MCF 10A (cell line): ENCODE measurements at places on chromosomes 13 and 19. TPM values are rescaled to one million over a fixed set of nuclear protein-coding genes. Genes with fewer than 3 reads are reported as not detected.

DNA sequence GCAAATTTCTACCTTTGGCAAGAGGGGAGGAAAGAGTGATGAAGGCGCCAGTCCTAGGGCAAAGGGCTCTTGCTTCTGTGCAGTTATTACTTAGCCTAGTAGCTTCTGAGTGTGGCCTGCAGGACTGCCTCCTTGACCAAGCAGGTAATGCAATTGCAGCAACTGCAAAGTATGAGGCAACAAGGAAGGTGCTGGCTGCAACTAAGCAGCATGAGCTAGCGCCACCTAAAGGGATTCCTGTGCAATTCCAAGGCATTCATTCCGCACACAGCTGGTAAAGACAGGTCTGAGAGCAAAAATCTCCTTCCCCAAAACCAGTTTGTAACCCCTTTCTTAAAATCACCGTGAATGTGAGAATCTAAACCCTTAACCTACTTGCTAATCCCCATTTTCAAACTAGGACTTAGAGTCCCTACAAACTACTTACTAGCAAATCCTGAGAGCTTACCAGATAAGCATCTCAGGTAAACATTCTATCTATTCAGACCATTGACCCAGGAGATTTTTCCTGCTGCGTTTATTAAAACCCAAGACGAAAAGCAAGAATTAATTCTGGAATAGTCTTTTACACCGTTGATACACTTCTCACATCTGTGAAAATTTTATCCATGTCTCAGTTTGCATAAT lies 62.9 kb downstream of the DCT start:
- no peaks in the 10 kb centered on the region for H3K36me3 ChIP-seq
- H3K4me3 ChIP-seq: no peak overlapping the region
- H3K4me1 ChIP-seq: no peaks in the 10 kb centered on the region
- no peaks in the 10 kb centered on the region for H3K27me3 ChIP-seq
- DNase-seq: peak; percentile 70
- H3K27ac ChIP-seq: no peak overlapping the region

DNA sequence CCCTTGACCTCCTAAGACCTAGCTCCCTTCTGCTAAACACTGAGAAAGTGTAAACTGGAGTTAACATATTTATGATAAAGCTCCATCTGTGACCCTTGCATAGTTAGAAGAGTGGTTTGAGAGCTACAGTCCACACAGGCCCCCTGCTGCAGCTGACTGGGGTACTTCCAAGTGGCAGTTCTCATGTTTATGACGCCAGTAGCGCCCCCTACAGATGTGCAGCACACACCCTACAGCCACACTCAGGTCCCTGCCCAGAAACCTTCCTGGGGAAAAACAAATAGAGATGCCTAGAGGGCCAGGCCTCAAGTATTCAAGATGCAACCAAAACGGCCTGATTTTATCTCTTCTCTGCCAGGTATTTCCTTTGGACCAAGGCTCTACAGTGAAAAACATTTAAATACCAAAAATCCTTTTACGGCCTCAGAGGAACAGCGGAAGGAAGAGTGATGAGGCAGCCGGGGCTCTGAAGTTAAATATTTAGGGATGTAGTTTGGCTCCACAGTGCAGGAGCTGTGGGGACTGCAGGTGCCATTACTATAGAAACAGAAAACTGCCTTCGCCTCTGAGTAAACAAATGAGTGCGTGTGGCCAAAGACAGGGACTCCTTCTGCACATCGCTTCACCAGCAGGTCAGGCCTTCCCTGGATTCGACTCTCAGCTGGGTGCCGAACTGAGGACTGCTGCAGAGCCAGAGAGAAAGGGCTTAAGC lies 553.1 kb downstream of the EFNB2 start:
- H3K36me3 ChIP-seq: no peaks in the 10 kb centered on the region
- H3K4me1 ChIP-seq: peaks cover 22% of the 10 kb centered on the region
- H3K4me3 ChIP-seq: no peak overlapping the region
- H3K27me3 ChIP-seq: no peaks in the 10 kb centered on the region

DNA sequence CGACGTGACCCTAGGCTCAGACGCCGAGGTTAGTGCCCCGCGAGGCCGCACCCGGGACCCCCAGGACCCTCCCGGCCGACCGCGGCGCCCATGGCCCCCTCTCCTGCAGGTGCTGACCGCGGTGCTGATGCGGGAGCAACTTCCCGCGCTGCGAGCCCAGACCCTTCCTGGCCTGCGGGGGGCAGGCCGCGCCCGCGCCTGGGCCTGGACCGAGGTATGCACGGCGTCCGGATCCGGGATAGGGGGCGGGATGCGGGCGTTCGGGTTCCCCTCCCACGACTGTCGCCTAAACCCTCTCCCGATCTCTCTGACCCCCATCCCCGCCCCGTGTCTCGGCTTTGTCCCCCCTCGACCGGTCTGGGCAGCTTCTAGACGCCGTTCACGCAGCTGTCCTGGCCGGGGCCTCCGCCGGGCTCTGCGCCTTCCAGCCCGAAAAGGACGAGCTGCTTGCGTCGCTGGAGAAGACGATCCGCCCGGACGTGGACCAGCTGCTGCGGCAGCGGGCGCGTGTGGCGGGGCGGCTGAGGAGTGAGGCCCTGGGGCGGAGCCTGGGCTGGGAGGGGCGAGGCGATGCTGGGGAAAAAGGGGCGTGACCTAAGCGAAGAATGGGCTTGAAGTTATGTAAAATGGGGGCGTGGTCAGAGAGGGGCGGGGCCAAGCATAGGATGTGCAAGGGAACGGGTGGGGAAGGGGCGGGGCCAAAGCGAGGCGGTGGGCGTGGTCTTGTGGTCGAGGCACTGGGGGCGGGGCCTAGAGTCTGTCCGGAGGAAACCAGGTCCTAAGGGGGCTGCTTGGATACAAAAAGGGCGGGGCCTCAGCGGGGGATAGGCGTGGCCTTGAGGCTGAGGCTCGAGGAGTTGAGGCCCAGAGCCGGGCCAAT lies 16.0 kb upstream of the COLGALT1 start:
- H3K27me3 ChIP-seq: peaks cover 17% of the 10 kb centered on the region
- peak; percentile 88 for DNase-seq
- no peak overlapping the region for H3K27ac ChIP-seq
- H3K4me1 ChIP-seq: peaks cover 7% of the 10 kb centered on the region

CHERP gene
- total RNA-seq: 45.6 and 51.6 TPM in 2 replicates

DNA sequence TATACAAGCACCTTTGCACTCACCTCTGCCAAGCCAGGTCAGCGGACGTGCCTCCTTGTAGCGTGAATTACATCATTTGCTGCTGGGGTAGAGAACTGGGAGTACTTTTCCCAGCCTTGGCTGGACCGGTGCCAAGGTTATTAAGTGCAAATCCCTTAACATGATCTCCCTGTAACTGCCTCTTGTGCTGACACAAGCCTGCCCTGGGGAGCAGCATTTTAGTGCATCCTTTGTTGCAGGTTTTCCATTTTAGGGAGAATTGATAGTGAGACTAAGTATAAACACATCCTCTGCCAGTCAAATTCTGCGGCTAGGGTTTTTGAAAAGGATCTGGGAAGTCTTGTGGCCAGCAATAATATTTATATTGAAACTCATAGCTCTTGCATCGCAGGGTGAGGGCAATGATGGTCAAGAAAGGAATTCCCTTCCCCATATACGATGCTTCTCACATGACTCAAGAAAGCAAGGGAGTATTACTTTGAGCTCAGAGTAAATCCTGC lies 32.7 kb upstream of the DCLK1 start:
- H3K27ac ChIP-seq: peak overlapping the region; percentile 74
- H3K4me3 ChIP-seq: peak overlapping the region; percentile 36
- H3K27me3 ChIP-seq: no peaks in the 10 kb centered on the region
- DNase-seq: peak; percentile 99
- H3K4me1 ChIP-seq: peaks cover 35% of the 10 kb centered on the region

DNA sequence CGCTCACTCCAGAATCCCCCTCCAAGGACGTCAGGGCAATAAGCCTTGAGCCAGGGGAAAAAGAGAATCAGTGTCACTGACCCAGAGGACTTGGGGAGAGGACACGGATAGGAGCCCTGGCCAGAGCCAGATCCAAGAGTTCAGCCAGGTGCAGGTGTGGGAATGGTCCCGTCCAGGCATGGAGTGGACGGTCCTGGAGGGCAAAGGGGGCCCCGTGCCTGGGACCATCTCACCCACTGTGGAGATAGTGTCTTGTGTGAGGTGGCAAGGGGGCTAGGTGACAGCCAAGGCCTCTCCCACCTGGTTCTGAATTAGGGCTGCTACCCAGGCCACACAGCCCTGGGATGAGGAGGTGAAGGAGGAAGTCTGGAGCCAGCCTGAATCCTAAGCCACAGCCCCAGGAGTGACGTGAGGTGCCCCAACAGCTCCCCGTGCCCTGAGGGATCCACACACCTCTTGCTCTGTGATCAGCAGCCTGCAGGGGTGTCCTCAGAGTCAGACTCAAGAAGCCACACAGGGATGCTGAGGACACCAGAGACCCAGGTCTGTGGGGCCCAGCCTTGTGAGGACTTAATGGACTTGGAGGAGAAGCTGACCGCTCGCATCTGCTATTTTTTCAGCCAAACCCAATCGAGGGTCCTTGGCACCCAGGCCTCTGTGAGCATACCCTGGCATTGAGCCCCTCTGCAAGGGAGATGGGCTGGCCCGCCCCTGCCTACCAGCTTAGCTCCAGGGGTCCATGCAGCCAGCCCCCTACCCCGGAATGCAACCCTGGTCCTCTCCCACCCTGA lies 16.4 kb upstream of the ZNF14 start:
- no peaks in the 10 kb centered on the region for H3K36me3 ChIP-seq
- DNase-seq: no peak
- H3K27ac ChIP-seq: no peak overlapping the region
- H3K27me3 ChIP-seq: no peaks in the 10 kb centered on the region
- H3K4me1 ChIP-seq: no peaks in the 10 kb centered on the region
- H3K4me3 ChIP-seq: no peak overlapping the region

NALCN gene
- 8.5 and 10.4 TPM in 2 replicates for total RNA-seq

SULT2A1 gene
- not detected in 2 replicates for total RNA-seq

GRCh38 chr13:22047082-22047784 lies 376.4 kb downstream of the FGF9 start:
- no peaks in the 10 kb centered on the region for H3K4me1 ChIP-seq
- peaks cover 4% of the 10 kb centered on the region for H3K36me3 ChIP-seq
- no peak overlapping the region for H3K4me3 ChIP-seq

GRCh38 chr19:51166846-51167490 lies 24.9 kb downstream of the SIGLEC7 start:
- no peak for DNase-seq
- no peaks in the 10 kb centered on the region for H3K36me3 ChIP-seq

TEX29 gene
- not detected in 2 replicates for total RNA-seq

GRCh38 chr13:97548138-97548537 lies 114.2 kb downstream of the RAP2A start:
- DNase-seq: no peak
- no peaks in the 10 kb centered on the region for H3K36me3 ChIP-seq
- no peaks in the 10 kb centered on the region for H3K27me3 ChIP-seq
- H3K4me3 ChIP-seq: no peak overlapping the region
- H3K27ac ChIP-seq: no peak overlapping the region

GRCh38 chr19:51921949-51922348 lies 5.3 kb upstream of the ZNF613 start:
- peaks cover 6% of the 10 kb centered on the region for H3K36me3 ChIP-seq
- H3K4me3 ChIP-seq: no peak overlapping the region
- no peaks in the 10 kb centered on the region for H3K27me3 ChIP-seq

DNA sequence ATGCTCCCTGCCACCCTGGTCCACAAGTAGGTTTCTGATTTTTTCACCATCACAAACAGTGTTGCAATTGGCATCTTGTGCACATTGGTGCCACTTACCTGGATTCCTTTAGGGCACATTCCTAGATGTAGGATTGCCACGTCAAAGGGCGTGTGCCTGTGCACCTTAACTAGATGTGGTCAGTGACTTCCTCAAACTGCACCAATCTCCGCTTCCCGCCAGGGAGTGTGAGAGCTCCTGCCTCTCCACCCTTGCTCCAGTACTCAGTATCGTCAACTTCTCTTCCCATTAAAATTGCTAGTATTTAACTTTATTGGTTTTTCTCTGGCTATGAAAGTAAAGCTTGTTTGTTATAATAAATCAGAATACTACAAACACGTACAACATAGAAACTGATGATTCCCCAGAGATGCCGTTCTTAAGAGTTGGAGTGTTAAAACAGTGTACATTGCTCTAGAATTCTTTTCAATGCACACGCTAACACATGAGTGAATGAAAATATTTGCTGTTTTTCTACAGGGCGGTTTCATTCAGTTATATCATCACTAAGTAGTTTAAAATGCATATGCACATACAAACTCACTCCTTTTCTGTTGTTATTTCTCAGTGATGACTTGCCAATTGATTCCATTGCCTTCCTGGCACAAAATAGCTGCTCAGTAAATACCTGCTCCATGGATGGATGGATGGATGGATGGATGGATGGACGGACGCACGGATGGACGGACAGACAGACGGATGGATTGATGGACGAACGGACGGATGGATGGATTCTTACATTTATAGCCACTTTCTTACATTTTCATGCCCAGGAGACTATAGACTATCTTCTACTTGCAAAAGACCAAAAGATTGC lies 23.4 kb downstream of the CCNE1 start:
- H3K27me3 ChIP-seq: no peaks in the 10 kb centered on the region
- DNase-seq: no peak
- peaks cover 7% of the 10 kb centered on the region for H3K4me1 ChIP-seq
- no peaks in the 10 kb centered on the region for H3K36me3 ChIP-seq
- no peak overlapping the region for H3K4me3 ChIP-seq
- H3K27ac ChIP-seq: no peak overlapping the region

GRCh38 chr13:74575729-74576125 lies 441.5 kb upstream of the KLF12 start:
- H3K27me3 ChIP-seq: no peaks in the 10 kb centered on the region
- peak overlapping the region; percentile 56 for H3K4me3 ChIP-seq
- peak; percentile 31 for DNase-seq
- no peak overlapping the region for H3K27ac ChIP-seq

ZNF714 gene
- 10.0 and 11.0 TPM in 2 replicates for total RNA-seq

HNRNPM gene
- total RNA-seq: 149 and 161 TPM in 2 replicates

ZNF471 gene
- total RNA-seq: not detected in 2 replicates

COMP gene
- not detected in 2 replicates for total RNA-seq

SEMA6B gene
- total RNA-seq: 0.20 and 0.54 TPM in 2 replicates

DNA sequence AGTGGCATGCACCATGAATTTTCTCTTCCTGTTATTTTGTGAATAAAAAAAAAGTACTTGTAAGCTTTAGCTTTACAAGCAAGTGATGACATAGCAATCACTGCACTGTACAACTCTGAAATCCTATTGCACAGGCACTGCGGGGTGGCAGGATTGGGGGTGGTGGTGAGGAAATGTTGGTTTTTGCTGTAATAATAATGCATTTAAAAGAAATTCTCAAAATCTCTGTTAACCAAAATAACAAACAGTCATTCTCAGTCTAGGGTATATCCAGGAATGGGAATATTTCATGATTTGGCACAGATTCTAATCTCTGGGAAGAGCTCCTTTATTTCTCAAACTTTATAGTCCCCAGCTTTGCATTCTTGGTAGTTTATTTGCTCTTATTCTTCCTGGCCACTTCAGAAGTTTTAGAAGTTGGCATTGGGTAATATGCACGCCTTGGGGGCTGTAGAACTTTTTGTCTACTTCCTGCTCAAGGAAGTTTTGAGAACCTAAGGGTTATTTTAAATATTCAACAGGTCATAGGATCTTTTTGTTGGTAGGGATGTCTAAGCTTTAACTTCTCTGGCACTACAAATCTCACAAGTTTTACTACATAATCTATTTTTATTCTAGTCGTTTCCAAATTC lies 353.0 kb upstream of the KLF12 start:
- H3K4me1 ChIP-seq: no peaks in the 10 kb centered on the region
- no peaks in the 10 kb centered on the region for H3K36me3 ChIP-seq
- no peak for DNase-seq

- H3K4me3 ChIP-seq: no peak overlapping the region
- H3K4me1 ChIP-seq: peaks cover 10% of the 10 kb centered on the region
- no peak for DNase-seq
- H3K27me3 ChIP-seq: peaks cover 84% of the 10 kb centered on the region
These were observed 6.4 kb upstream of the ERICH6B start for GRCh38 chr13:45621950-45622349.

GRCh38 chr13:33543089-33543459 lies 257.5 kb upstream of the STARD13 start:
- H3K27ac ChIP-seq: peak overlapping the region; percentile 99
- H3K27me3 ChIP-seq: no peaks in the 10 kb centered on the region
- H3K4me3 ChIP-seq: peak overlapping the region; percentile 87
- no peak for DNase-seq
- no peaks in the 10 kb centered on the region for H3K36me3 ChIP-seq
